Left colon (tissue), 2 donors: ENCODE measurements at places on chromosomes 5 and 9. TPM values are rescaled to one million over a fixed set of nuclear protein-coding genes. Genes with fewer than 3 reads are reported as not detected.

DNA sequence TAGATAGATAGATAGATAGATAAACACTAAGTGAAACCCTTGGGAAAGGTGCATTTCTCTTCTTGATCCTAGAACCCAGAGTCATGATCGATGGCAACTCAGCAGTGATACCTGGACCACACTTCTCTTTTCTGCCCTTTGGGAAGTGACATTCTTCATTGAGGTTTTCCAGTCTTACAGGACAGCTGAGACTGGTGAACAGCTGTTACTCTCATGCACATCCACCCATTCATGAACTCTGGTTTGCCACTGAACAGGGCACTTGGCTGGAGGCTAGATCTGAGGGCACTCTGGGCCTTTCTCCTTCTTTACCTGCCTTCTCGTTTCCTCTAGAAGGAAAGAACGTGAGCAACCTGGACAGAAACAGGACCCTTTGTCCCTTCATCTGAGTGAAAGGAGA, 164.5 kb downstream of the DRD1 start:
- DNase-seq = no peak

GRCh38 chr5:136330353-136331038, 34.8 kb downstream of the TRPC7 start:
- DNase-seq = no peak

DNA sequence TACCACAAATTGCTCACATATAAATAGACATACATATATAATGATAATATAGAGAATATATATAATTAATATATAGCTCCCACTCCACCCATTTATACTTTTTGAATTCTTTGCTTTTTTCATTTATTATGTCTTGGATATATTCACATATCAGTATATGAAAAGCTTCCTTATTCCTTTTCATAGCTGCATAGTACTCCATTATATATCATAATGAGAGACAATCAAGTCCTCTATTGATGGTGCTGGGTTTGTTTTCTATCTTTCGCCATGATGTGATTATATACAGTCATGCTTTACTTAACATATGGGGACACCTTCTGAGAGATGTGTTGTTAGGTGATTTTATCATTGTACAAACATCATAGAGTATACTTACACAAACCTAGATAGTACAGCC, 51.6 kb upstream of the ELL2 start:
- no peak for DNase-seq

- no peak for DNase-seq
Observed at GRCh38 chr5:41445937-41446563, 64.4 kb downstream of the PLCXD3 start.

DNA sequence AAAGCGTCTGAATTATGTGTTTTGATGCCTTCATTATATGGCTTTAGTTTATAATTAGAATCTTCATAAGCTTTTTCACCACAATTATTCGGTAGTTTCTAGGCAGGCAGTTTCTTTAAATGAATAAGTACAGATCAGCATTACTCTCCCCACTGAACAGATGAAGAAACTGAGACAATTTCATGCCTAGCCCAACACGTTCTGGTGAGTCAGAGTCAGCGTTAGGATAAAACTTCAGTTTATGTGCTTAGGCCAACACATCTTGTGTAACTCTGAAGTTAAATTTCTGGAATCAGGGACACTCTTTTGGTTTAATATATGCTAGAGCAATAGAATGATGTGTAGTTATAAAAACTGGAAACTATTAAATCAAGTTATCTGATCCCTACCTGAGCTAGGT, 186.7 kb upstream of the ELL2 start:
- DNase-seq = no peak

DNA sequence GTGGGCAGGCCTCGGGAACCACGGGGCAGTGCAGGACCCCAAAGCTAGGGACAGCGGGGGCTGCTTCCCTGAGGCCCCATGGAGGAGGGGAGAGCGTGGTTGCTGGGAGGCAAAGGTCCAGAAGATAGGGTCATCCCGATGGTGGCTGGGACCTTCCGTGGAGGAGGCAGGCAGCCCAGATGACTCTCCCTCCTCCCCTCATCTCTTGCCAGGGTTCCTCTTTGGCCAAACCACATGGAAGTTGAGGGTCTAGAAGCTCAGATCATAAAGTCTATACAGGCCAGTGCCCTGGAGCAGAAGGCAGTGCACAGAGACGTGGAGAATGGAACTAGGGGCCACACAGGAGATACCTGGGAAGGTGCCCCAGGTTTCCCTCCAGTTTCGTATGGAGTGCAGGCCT, 22.6 kb downstream of the DAB2IP start:
- DNase-seq = no peak

GRCh38 chr9:122056484-122056883, 36.6 kb downstream of the TTLL11 start:
- no peak for DNase-seq

Gene OR1Q1
- not detected for total RNA-seq

Gene GRIN1
- total RNA-seq = 0.47 TPM

Gene KIF12
- 27.9 TPM for total RNA-seq

Gene SPARC
- total RNA-seq = 178 TPM
